Spinal cord (tissue), 10 donors: ENCODE measurements at places on chromosomes 16 and 17. TPM values are rescaled to one million over a fixed set of nuclear protein-coding genes. Genes with fewer than 3 reads are reported as not detected.

Gene ASPHD1
- total RNA-seq: 15.1 TPM

DNA sequence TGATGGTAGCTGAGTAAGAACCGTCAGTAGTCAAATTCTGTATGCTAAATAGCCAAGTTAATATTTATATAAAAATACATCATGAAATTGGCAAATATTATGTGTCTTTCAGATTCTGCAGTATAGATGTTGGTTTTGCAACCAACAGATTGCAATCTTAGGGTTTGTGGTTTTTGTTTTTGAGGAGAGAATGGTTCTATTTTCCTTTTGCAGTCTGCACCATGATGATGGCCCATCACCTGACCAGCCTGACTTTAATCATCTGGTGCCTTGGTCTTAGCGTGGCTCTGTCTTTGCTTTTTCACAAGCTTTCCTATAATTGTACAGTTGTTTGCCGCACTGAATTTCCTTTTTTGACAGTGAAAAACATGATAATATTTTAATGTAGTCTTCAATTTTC lies 50.7 kb downstream of the NUP93 start:
- H3K4me3 ChIP-seq: no peak overlapping the region
- no peaks in the 10 kb centered on the region for H3K36me3 ChIP-seq
- H3K27me3 ChIP-seq: no peaks in the 10 kb centered on the region
- H3K27ac ChIP-seq: no peak overlapping the region
- H3K4me1 ChIP-seq: no peaks in the 10 kb centered on the region

GRCh38 chr17:82536512-82537201 lies 17.1 kb downstream of the FOXK2 start:
- no peaks in the 10 kb centered on the region for H3K36me3 ChIP-seq
- H3K4me3 ChIP-seq: no peak overlapping the region
- H3K27ac ChIP-seq: peak overlapping the region; percentile 95
- H3K4me1 ChIP-seq: peaks cover 38% of the 10 kb centered on the region

- no peaks in the 10 kb centered on the region for H3K27me3 ChIP-seq
- no peak overlapping the region for H3K27ac ChIP-seq
- no peaks in the 10 kb centered on the region for H3K36me3 ChIP-seq
- H3K4me3 ChIP-seq: no peak overlapping the region
Measured at GRCh38 chr16:23699100-23699499, 13.9 kb downstream of the ERN2 start.

GRCh38 chr16:19114359-19115147 lies 789 bp downstream of the ITPRIPL2 start:
- H3K36me3 ChIP-seq: peaks cover 15% of the 10 kb centered on the region
- peaks cover 27% of the 10 kb centered on the region for H3K4me1 ChIP-seq
- peak overlapping the region; percentile 47 for H3K27ac ChIP-seq
- DNase-seq: no peak
- H3K27me3 ChIP-seq: peaks cover 21% of the 10 kb centered on the region
- H3K4me3 ChIP-seq: peak overlapping the region; percentile 50

GRCh38 chr16:69498926-69499325 lies 66.8 kb upstream of the NFAT5 start:
- no peaks in the 10 kb centered on the region for H3K36me3 ChIP-seq
- H3K4me1 ChIP-seq: no peaks in the 10 kb centered on the region
- H3K27me3 ChIP-seq: no peaks in the 10 kb centered on the region
- H3K27ac ChIP-seq: no peak overlapping the region
- H3K4me3 ChIP-seq: no peak overlapping the region

- peak within 1 kb of the TSS; percentile 87 for H3K4me3 ChIP-seq
- DNase-seq: no peak
- peak within 1 kb of the TSS; percentile 79 for H3K27ac ChIP-seq
- H3K4me1 ChIP-seq: peaks cover 10% of the 10 kb centered on the region
- no peaks in the 10 kb centered on the region for H3K36me3 ChIP-seq
Measured at GRCh38 chr17:55421179-55421934, at the start of gene MMD. MMD (minus strand) TSS chr17:55421835; CDS start chr17:55421695, 140 bp downstream.

Gene KRT32
- not detected for total RNA-seq

DNA sequence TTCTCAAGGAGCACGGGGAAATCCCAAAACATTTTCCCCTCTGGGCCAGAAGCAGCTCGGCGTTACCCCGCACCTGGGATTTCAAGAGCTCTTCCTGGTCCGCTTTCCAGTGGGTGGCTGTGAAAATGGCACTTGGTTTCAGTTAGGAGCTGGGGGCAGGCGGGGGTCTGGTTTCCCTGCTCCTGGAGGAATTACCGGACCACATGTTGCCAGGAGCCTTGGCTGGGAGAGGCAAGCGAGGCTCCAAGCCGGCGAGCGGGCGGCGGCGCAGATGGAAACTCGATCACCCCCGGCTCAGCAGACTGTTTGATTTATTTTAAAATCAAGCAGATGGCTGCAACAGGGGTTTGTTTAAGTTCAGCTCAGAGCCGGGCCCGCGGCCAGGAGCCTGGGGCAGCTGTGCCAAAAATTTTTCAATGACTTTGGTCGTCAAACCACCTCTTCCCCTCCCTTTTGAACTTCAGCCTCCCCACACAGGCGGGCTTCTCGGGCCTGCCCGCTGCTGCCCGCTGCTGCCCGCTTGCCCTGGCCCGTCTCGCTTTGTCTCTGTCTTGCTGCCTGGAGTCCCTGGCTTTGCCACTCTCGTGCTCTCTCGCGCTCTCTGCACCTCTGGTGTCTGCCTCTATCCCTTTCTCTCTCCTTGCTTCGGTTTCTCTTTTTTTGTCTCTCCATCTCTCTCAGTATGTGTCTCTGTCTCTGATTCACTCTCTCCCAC lies 108.0 kb upstream of the CIBAR2 start:
- H3K27ac ChIP-seq: peak overlapping the region; percentile 76
- peak; percentile 94 for DNase-seq
- H3K27me3 ChIP-seq: peaks cover 6% of the 10 kb centered on the region
- H3K4me1 ChIP-seq: peaks cover 46% of the 10 kb centered on the region
- H3K36me3 ChIP-seq: no peaks in the 10 kb centered on the region

Gene FBXW10
- 0.22 TPM for total RNA-seq
